Osteoblast (primary cell): ENCODE measurements at places on chromosomes 2 and 18.
A peak's percentile ranks its signal among the peaks of the same experiment; 100 is the strongest.

DNA sequence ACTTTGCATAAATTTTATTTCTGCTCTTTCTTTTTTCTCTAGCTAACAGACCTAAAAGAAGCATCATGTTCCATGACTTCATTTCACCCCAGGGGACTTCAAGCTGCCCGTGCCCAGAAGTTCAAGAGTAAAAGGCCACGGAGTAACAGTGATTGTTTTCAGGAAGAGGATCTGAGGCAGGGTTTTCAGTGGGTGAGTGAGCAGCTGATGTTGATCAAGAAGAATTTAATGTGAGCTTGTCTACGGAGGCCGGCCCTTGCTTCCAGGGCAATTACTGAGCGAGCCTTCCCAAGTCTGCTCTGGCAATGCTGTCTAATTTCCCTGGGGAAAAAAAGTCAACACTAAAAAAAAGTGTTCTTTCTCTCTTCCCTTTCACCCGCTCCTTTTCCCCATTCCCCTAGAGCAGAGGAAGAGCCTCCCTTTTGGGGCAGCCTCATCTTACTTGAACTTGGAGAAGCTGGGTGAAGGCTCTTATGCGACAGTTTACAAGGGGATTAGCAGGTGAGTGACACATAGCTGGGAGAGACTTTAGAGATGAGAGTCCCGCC is 1.2 kb downstream of the CDK15 start:
- H3K36me3 ChIP-seq, result no peaks in the 10 kb centered on the region
- H3K27me3 ChIP-seq, result no peaks in the 10 kb centered on the region
- peaks cover 28% of the 10 kb centered on the region for H3K4me1 ChIP-seq
- H3K4me3 ChIP-seq, result peak overlapping the region; percentile 31

DNA sequence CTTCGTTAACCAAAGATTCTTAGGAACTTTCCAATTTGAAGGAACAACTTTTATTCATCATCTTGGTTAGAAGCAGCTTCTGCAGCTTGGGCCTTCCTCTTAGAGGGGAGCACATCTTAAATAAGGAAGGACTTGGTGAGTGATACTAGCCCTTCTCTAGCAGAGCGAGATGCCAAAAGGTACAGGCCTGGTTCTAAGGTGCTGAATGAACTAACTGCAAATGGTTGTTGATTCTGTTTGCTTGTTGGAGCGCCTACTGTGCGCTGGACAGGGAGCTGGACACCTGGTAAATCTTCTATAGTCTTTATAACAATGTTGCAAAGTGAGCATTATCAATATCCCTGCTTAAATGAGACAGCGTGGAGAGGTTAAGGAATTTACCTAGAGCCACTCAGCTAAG is 127.1 kb downstream of the MYCN start:
- H3K27ac ChIP-seq, result no peak overlapping the region
- no peak overlapping the region for H3K4me3 ChIP-seq
- DNase-seq, result no peak

DNA sequence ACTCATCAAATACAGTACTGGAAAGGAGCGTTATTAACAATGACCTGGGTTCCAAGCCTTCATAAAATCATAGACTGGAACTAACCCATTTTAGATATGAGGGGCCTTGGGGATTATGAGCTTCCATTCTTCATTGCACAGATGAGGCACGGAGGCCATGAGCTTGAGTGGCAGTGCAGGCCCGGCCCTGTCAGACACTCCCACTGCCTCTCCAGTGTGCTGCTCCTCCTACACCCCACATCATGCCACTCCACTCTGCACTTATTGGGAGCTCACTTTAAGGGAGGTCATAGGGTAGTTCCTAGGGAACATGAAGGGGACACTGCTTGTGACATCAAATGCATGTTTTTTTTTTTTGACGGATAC is 77.9 kb downstream of the TSN start:
- H3K36me3 ChIP-seq, result no peaks in the 10 kb centered on the region
- H3K27ac ChIP-seq, result no peak overlapping the region
- peaks cover 5% of the 10 kb centered on the region for H3K27me3 ChIP-seq
- H3K4me1 ChIP-seq, result no peaks in the 10 kb centered on the region
- DNase-seq, result no peak

DNA sequence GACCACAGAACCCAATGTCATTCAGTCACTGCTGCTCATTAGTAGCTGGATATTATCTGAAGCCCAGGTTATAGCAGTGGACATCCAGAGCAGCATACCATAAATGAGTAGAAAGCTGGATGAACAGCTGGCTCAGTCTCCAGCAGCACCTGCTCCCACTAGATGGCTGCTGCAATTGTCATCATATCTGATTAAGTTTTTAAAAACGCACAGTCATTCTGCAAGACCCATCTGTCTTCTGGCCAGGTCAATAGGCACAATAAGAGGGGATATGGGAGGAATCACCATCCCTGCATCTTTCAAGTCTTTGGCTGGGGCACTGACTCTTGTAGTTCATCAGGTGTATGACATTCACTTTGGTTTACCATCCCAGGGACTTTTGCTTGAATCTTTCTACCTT is 55.1 kb upstream of the XDH start:
- no peaks in the 10 kb centered on the region for H3K36me3 ChIP-seq
- no peak for DNase-seq
- no peak overlapping the region for H3K27ac ChIP-seq
- H3K4me3 ChIP-seq, result no peak overlapping the region
- no peaks in the 10 kb centered on the region for H3K4me1 ChIP-seq
- H3K27me3 ChIP-seq, result no peaks in the 10 kb centered on the region

GRCh38 chr18:58481321-58482180 is 147.3 kb downstream of the ALPK2 start:
- H3K27ac ChIP-seq, result no peak overlapping the region
- H3K4me1 ChIP-seq, result no peaks in the 10 kb centered on the region
- no peaks in the 10 kb centered on the region for H3K27me3 ChIP-seq
- H3K4me3 ChIP-seq, result no peak overlapping the region
- DNase-seq, result no peak
- H3K36me3 ChIP-seq, result peaks cover under 1% of the 10 kb centered on the region

DNA sequence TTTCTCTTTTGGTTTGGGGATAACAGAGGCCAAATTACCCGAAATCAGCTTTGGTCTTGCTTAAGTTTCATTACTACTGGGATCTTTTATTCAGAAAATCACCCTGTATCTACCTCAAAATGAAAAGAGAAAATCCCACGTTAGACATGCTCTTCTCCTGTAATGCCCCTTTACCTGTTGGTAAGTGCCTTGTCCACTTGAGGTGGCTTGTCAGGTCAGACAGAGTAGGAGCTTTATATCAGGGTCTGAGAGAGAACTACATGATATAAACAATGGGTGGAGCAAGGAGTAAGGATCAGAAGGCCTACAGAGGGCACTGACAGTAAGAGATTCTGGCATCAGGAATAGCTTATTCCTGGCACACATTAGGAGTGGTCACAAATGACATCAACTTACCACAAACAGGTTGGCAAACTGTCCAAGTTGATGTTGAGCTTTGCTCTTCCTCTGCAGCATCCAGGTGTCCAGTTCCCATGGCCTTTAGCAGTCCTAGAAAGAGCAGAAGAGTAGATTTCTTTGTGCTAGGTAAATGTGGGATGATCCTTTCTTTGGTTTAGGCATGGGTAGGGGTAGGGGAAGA is at the start of gene REG1B:
TSS of gene REG1B (minus strand) at position 209 of the 580 bp plus-strand sequence. CDS start 381 bp downstream, outside the sequence.
- H3K27me3 ChIP-seq, result no peaks in the 10 kb centered on the region
- H3K4me3 ChIP-seq, result no peak within 1 kb of the TSS
- DNase-seq, result no peak
- H3K27ac ChIP-seq, result no peak within 1 kb of the TSS
- no peaks in the 10 kb centered on the region for H3K4me1 ChIP-seq

- H3K4me1 ChIP-seq, result no peaks in the 10 kb centered on the region
- no peaks in the 10 kb centered on the region for H3K27me3 ChIP-seq
- no peaks in the 10 kb centered on the region for H3K36me3 ChIP-seq
- no peak for DNase-seq
- no peak overlapping the region for H3K27ac ChIP-seq
Measured at GRCh38 chr2:51304311-51304710, 272.4 kb upstream of the NRXN1 start.

DNA sequence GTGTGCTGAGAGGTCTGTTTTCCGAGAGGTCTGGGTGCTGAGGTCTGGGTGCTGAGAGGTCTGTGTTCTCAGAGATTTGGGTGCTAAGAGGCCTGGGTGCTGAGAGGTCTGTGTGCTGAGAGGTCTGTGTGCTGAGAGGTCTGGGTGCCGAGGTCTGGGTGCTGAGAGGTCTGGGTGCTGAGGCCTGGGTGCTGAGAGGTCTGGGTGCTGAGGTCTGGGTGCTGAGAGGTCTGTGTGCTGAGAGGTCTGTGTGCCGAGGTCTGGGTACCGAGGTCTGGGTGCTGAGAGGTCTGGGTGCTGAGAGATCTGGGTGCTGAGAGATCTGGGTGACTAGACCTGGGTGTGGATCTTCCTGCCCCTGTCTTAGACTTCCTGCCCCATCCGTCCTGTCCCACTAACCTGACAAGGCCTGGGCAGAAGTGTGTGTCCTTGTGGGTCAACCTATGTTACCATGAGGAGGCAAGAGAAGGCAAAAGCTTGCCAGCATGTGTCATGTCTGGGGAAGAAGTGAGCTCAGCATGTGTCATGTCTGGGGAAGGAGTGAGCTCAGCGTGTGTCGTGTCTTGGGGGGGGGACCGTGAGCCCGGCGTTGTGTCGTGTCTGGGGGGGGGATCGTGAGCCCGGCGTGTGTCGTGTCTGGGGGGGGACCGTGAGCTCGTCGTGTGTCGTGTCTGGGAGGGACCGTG is 69.3 kb downstream of the KCNG2 start:
- H3K36me3 ChIP-seq, result no peaks in the 10 kb centered on the region
- peaks cover 26% of the 10 kb centered on the region for H3K27me3 ChIP-seq
- H3K4me3 ChIP-seq, result no peak overlapping the region
- no peaks in the 10 kb centered on the region for H3K4me1 ChIP-seq
- peak; percentile 91 for DNase-seq
- H3K27ac ChIP-seq, result no peak overlapping the region

- H3K4me1 ChIP-seq, result peaks cover 3% of the 10 kb centered on the region
- H3K27me3 ChIP-seq, result no peaks in the 10 kb centered on the region
- H3K4me3 ChIP-seq, result no peak overlapping the region
- peak; percentile 89 for DNase-seq
- no peak overlapping the region for H3K27ac ChIP-seq
Measured at GRCh38 chr2:71358931-71359671, 27.5 kb downstream of the ZNF638 start.

- no peaks in the 10 kb centered on the region for H3K27me3 ChIP-seq
- H3K4me1 ChIP-seq, result no peaks in the 10 kb centered on the region
- no peaks in the 10 kb centered on the region for H3K36me3 ChIP-seq
- DNase-seq, result no peak
Measured at GRCh38 chr2:107374249-107374648, 452.4 kb upstream of the RGPD4 start.

GRCh38 chr2:120739438-120740090 is 3.9 kb downstream of the GLI2 start:
- no peaks in the 10 kb centered on the region for H3K27me3 ChIP-seq
- DNase-seq, result peak; percentile 83
- no peaks in the 10 kb centered on the region for H3K36me3 ChIP-seq
- peak overlapping the region; percentile 31 for H3K27ac ChIP-seq
